GOT3 (cell line): ENCODE measurements at places on chromosomes 1 and 21.
A peak's percentile ranks its signal among the peaks of the same experiment; 100 is the strongest.

- DNase-seq, result no peak
These were observed 11.9 kb downstream of the TSPAN2 start for GRCh38 chr1:115077286-115077983.

- DNase-seq, result no peak
These were observed 16.2 kb upstream of the C2CD2 start for GRCh38 chr21:41970106-41970391.

GRCh38 chr1:247551721-247552120 lies 2.8 kb downstream of the GCSAML start:
- no peak for DNase-seq

DNA sequence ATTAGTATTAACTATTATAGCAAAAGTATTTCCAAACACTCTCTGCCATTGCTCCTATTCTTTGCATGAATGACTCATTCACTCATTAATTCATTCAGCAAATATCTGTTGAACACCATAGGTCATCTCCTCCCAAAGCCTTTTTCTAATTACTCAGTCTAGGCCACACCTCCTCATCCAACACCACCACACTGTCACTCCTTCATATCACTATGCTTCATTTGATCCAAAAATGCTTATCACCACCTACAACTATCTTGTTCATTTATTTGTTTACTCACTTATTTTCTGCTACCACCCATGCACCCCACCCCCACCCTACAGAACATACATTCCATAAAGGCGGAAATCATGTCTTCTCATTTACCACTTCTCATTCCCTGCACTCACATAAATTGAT lies 94.4 kb upstream of the TNFSF4 start:
- DNase-seq, result no peak

DNA sequence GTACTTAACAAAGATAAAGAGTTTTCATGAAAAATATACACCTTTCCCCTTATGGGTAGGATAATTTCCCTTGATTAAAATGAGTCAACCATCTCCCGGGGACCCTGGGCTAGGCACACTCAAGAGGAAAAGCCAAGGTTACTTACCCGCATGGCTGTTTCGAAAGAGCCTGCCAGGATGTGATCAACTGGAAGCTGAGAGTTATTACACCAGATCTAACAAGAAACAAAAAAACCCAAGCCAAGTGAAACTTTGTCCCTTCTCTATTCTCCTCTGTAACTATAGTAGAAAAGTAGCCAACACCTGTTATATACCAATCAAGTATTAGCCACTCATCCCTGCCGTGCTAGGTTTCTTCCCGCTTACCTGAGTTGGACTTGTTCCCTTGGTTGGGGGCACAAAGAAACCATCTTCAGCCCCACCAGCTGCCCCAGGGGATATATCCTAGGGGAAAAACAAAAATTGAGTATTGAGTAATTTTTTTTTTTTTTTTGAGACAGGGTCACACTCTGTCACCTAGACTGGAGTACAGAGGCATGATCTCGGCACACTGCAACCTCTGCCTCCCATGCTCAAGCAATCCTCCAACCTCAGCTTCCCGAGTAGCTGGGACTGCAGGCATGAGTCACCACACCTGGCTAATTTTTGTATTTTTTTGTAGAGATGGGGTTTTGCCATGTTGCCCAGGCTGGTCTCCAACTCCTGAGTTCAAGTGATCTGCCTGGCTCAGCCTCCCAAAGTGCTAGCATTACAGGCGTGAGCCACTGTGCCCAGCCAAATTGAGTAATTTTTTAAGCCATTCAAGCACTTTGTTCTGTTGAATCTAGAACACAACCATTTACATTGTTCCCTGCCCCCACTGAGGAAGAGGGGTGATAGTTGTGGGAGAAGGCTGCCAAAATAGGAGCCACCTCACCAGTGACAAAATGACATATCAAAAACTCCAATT lies 8.4 kb upstream of the PEX19 start:
- no peak for DNase-seq

DNA sequence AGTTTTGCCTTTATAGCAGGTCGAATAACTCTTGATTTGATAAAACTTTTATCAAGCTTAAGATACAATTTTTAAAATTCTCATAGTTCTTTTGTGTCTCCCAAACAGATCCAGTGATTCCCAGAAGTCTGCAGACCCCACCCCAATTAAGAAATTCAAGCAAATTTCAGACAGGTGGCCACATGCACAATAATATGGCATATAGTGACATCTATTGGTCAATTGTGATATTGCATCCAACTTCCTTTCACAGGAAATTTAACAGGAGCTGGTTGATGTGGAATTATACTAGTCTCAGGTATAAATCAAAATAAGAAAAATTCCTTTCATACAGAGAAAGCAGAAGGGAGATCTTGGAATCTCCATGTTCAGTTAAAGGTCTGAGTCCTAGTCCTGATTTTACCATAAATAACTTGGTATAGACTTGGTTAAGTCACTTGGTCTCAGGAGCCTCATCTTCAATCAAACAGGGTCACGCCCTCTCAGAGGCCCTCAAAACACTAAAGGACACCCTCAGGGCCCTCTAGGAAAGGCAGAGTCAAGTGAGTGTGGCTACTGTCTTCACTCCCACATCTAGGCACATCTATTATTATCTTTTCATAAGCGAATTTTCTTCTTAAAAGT lies 24.1 kb downstream of the PIGM start:
- DNase-seq, result no peak

DNA sequence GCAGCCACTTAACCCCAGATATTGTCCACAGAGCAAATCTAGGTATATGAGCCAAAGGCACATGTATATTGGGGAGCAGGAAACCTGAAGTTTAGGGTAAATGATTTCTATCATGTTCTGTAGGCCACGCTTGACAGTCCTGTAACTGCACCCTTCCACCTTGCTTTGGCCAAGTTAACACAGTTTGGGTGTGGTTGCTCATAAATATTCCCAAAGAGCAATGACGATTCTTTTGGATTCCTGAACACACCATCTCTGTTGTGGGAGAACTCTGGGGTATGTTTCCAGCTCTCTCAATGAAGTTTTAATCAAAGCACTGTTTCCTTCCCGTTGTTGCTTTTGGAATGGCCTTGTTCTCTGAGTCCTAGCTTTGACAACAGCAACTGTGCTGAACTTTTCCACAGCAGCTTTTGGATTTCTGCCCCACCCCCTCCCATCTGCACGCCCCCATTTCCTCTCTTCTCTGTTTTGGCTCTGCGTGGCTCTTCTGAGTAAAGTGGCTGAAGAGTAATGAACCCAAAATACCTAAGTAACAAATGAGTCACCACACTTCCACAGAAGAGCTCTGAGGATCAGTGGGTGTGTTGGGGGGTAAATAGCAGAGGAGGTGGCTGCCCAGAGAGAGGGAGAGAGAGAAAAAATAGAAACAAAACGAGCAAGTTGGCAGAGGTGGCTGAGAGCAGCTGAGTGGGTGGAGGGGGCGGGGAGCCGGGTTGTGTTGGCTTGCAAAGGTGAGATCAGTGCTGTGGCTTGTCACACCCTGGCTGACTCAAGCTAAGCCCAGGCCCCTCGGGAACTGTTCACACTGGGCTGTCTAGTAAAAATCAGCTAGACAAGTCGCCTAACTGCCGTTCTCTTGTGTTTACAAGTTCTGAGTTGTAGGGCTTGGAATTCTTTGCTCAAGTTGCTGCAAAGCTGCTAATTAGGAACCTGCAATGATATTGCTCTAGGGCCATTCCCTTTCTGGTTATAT lies 26.9 kb upstream of the RAP1A start:
- peak; percentile 45 for DNase-seq

GRCh38 chr1:83999316-83999819 lies 436 bp upstream of the TTLL7 start:
- DNase-seq, result no peak

GRCh38 chr1:12126781-12127180 lies 40.0 kb upstream of the TNFRSF1B start:
- DNase-seq, result no peak

GRCh38 chr1:7826363-7826762 lies 26.5 kb downstream of the UTS2 start:
- DNase-seq, result no peak

- no peak for DNase-seq
These were observed 990 bp upstream of the NBL1 start for GRCh38 chr1:19643121-19643520.
